GM10248 (cell line): ENCODE measurements at places on chromosomes 12 and 14.
A peak's percentile ranks its signal among the peaks of the same experiment; 100 is the strongest.

- DNase-seq = no peak
These were observed 22.3 kb downstream of the OTOGL start for GRCh38 chr12:80121661-80122060.

DNA sequence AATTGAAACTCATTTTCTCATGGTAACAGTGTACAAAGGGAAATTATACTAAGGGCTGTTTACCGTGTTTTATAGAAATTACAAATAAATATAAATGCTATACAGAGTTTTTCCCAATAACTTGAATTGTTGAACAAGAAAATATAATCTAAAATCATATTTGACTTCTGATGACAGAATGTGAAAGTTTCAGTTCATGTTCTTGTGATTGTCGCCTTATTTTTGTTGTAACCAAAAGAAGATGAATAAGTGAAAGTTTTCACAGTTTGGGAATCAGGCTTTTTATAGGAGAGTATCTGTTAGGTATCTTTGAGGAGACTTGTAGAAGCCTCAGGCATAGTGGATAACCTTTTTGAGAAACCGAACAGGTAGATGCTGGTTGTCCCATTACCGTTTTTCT is 28.1 kb downstream of the ANO6 start:
- no peak for DNase-seq

GRCh38 chr12:11651381-11651780 is 1.9 kb downstream of the ETV6 start:
- DNase-seq = no peak

- DNase-seq = peak; percentile 57
These were observed 5.3 kb upstream of the RAB35 start for GRCh38 chr12:120121766-120122293.

- no peak for DNase-seq
These were observed 115.9 kb downstream of the MED13L start for GRCh38 chr12:116161588-116161987.

DNA sequence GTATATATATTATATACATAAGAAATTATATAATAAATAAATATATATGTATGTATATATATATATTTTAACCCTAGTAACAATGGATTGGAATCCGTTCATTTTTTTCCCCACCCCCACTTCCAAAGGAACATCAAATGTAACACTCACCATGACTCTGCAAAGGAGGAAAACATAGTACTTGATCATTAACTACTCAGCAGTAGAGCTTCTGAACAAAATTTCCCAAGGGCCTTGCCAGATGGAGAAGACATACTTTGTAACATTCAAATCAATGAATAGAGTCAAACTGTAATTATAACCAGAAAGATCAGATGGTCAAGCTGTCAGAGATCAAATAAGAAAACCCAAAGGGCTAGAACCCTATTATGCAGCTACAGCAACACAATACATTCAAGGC is 126.0 kb upstream of the CNTN1 start:
- DNase-seq = no peak
